Naive thymus-derived CD4-positive, alpha-beta T cell (primary cell): ENCODE measurements at places on chromosomes 12 and 14. TPM values are rescaled to one million over a fixed set of nuclear protein-coding genes. Genes with fewer than 3 reads are reported as not detected.

Gene GPX2
- polyA plus RNA-seq = not detected

DNA sequence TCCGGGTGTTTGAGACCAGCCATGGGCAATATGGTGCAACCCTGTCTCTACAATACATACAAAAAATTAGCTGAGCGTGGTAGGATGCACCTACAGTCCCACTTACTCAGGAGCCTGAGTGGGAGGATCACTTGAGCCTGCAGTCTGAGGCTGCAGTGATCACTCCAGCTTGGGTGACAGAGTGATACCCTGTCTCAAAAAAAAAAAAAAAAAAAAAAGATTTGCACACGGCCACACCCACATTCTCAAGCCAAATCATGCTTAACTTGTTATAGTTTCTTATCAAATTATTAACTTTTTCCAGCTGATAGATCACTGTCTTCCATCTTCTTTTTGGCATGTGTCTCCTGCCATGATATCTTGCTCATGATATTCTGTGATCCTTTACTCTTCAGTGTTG lies 6.8 kb downstream of the DRAM1 start:
- DNase-seq = no peak
- H3K27me3 ChIP-seq = no peaks in the 10 kb centered on the region
- no peaks in the 10 kb centered on the region for H3K4me1 ChIP-seq
- no peak overlapping the region for H3K4me3 ChIP-seq
- H3K27ac ChIP-seq = no peak overlapping the region

DNA sequence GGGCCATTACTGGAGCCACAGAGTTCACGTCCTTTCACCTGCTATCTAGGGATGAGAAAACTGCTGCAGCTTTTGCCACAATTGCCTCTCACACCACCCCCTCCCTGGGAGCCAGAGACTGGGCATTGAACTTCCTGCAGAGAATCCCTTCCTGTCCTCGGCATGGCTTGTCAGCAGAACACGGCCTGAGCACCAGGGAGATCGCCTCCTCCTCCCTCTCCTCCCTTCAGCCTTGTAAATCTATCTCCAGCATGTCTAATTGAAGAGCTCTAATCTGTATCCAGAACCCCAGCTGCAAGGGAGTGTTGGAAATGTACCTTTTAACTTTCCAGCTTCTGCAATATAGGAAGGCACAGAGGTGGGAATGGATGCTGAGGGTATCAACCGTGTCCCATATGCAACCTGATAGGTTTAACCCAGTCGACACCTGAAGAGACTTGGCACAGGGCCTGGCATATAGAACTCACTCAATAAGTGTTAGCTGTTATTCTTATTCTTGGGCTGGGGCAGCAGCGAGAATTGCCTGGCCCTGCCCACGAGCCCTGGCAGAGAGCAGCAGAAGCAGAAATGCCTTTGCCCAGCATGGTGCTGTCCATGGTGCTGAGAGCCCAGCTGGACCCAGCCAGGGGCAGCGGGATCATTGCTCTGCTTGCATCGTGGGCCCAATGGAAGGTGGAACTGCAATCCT lies 26.8 kb downstream of the TMEM63C start:
- DNase-seq = no peak
- H3K27me3 ChIP-seq = no peaks in the 10 kb centered on the region
- no peak overlapping the region for H3K4me3 ChIP-seq
- H3K4me1 ChIP-seq = no peaks in the 10 kb centered on the region
- H3K36me3 ChIP-seq = no peaks in the 10 kb centered on the region
- no peak overlapping the region for H3K27ac ChIP-seq

Gene WBP11
- 61.2 TPM for polyA plus RNA-seq

DNA sequence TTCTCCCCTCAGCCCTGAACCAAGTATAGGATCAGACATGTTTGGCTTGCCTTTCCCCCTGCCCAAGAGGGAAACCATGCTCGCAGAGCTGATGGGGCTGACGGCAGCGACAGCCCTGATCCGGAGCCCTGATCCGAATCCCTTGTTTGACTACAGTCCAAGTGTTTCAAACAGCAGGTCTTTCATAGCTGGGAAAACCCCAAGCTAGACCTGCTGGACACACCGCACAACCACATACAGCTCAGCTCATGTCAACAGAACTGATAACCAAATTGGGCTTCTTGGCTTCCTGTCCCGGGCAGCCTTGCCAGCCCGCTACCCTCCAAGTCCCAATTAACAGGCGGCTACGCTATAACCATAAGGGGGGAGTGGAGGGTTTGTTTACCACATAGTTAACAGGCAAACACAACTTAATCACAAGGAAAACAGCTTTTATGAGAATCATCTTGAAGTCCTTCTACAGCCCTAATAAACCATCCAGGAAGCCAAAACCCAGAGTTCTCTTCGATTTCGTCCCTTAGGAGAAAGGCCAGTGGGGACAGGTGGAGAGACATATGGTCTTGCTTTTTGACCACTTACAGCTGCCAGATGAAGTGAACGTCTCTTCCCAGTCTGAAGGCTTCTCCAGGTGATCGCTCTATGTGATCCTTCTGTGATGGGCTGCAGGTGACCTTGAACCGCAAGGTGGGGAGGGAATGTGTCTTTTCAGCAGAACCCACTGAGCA lies 64.5 kb upstream of the MANSC4 start:
- no peak overlapping the region for H3K4me3 ChIP-seq
- no peaks in the 10 kb centered on the region for H3K27me3 ChIP-seq
- no peak for DNase-seq
- H3K36me3 ChIP-seq = no peaks in the 10 kb centered on the region
- no peak overlapping the region for H3K27ac ChIP-seq
- no peaks in the 10 kb centered on the region for H3K4me1 ChIP-seq

DNA sequence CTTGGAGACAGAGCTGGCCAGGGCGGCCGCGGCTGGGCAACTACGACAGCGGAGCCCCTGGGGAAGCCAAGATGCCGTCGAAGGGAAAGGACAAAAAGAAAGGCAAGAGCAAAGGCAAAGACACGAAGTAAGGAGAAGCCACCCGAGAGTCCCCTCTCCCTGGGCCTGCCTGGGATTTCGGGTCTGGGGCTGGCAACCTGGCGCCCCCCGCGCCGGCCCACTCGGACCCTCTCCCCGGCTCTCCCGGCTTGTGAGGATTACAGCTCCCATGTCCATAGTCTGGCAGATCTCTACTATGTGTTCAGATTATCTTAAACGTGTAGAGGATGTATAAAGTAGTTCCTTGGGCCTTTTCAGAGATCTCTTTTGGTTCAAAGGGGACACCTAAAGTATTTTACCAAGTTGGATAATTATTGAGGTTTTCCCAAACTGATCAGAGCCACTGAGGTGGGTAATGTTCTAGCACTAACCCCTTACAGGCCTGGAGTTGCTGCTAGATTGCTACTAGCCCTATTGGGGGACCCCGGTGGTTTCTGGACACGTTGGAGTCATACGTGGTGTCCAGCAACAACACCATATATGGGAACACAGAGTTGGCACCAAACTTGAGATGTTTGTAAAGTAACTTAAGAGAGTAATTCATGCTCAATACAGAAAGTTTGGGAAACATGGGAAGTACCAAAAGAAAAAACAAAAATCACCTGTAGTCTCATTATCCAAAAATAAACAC lies 424 bp downstream of the BBOF1 start:
- no peak for DNase-seq
- H3K36me3 ChIP-seq = peaks cover 5% of the 10 kb centered on the region
- no peaks in the 10 kb centered on the region for H3K27me3 ChIP-seq
- peak overlapping the region; percentile 91 for H3K27ac ChIP-seq
- peaks cover 10% of the 10 kb centered on the region for H3K4me1 ChIP-seq

Gene RASSF8
- polyA plus RNA-seq = not detected

DNA sequence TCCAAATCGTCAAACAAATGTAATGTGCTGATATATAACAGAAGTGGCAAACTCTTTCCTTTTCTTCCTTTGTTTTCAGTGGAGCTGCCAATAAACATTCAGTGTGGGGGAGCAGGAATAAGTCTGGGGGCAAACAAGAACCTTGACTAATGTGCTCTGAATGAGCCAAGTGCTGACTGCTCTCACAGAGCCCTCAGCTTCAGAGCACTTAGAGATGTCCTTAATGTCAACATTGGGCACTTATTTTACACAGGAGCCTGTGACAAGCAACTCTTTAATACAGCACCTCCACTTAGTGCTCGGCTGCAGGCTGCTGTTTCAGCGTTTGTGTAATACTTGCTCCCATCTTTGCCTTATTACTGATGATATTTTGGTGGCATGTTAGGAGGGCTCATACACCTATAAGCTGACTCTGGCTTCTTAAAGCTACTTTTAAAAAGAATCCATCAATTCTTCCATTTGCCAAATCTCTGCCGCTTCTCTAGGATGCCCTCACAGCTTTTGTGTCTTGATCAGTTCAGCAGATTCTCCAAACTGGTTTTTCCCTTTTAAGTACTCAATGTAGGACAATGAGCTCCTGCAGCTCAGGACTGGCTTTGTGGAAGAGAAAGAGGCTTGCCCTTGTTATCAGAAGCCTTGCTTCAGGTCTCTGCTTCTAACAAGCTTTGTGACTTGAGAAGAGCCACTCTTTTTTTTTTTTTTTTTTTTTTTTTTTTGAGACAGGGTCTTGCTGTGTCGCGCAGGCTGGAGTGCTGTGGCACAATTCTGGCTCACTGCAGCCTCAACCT lies 206.6 kb downstream of the MON2 start:
- no peaks in the 10 kb centered on the region for H3K27me3 ChIP-seq
- no peak overlapping the region for H3K4me3 ChIP-seq
- no peaks in the 10 kb centered on the region for H3K4me1 ChIP-seq
- no peak for DNase-seq
- no peak overlapping the region for H3K27ac ChIP-seq
- no peaks in the 10 kb centered on the region for H3K36me3 ChIP-seq

DNA sequence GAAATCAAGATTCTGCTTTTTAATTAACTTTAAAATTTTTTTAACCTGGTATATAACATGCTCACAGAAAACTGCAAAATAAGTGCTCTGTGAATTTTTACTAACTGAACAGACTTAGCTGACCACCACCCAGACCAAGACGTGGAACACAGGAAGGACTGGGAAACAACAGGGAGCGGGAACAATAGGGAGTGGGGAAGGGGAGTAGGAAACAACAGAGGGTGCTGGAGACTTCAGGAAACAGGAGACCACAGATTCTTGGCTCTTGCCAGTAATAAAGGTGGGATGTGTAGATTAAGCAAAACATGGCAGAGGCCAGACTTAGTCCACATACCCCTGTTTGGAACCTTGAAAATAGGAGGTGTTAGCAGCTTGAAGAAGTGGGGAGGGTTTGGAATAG lies 51.4 kb upstream of the TMCC3 start:
- no peaks in the 10 kb centered on the region for H3K36me3 ChIP-seq
- no peak overlapping the region for H3K27ac ChIP-seq
- H3K27me3 ChIP-seq = no peaks in the 10 kb centered on the region
- H3K4me1 ChIP-seq = no peaks in the 10 kb centered on the region
- H3K4me3 ChIP-seq = no peak overlapping the region
- DNase-seq = no peak

DNA sequence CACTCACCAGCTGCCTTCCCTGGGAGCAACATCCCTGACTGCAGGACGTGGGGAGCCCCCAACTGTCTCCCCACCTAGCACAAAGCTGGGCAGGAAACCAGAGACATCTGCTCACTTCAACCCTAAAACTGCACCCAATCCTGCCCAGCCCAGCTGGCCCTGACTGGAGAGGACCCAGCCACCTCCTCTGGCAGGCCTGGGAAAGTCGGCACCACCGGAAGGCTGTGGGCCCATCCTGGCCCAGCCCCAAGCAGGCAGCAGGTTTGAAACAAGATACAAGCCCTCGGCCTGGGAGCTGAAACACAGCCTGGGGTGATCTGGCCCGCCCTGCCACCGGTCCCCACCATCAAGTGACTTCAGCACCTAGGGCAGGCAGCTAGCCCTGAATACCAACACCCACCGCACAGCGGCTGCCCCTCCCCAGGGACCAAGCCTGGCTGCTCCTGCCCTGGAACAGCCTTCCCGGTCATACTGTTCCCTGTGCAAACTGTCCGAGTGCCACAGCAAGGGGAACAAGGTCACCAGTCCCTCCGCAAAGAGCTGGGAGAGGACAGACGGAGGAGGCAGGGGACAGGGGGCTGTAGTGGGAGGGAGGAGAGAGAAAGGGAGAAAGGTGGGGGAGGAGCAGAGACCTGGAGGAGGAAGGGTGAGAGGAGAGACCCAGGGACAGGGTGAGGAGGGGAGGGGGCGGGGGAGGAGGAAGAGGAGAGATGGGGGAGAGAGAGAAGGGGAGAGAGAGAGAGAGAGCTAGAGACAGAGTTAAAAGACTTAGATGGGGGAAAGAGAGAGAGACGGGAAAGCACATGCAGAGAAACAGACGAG lies 115.7 kb downstream of the RFLNA start:
- no peak overlapping the region for H3K4me3 ChIP-seq
- H3K27me3 ChIP-seq = no peaks in the 10 kb centered on the region
- no peak overlapping the region for H3K27ac ChIP-seq

- no peaks in the 10 kb centered on the region for H3K27me3 ChIP-seq
- no peak overlapping the region for H3K27ac ChIP-seq
- H3K36me3 ChIP-seq = no peaks in the 10 kb centered on the region
- DNase-seq = no peak
- H3K4me3 ChIP-seq = no peak overlapping the region
Observed at GRCh38 chr14:85464135-85464895, 65.6 kb upstream of the FLRT2 start.

Gene FAR2
- polyA plus RNA-seq = 1.3 TPM

DNA sequence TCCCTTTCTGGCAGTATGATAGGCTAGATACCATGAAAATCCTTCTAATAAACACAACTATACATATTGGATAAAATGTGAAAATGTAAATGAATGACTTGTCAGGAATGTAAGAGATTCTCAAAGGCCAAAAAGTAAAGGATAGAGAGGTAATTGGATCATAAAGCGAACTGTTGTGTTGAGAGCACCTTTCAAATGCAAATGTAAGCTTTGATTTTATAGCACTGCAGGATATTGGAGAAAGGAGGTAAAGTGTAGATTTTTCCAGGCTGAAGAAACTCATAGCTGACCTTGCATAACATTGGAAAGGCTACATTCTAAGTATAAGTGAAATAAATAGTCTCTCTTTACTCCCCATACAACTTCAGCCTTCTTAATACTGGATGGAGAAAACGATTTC lies 54.0 kb downstream of the PTPRB start:
- no peaks in the 10 kb centered on the region for H3K27me3 ChIP-seq
- no peaks in the 10 kb centered on the region for H3K4me1 ChIP-seq
- no peaks in the 10 kb centered on the region for H3K36me3 ChIP-seq
- no peak overlapping the region for H3K27ac ChIP-seq

DNA sequence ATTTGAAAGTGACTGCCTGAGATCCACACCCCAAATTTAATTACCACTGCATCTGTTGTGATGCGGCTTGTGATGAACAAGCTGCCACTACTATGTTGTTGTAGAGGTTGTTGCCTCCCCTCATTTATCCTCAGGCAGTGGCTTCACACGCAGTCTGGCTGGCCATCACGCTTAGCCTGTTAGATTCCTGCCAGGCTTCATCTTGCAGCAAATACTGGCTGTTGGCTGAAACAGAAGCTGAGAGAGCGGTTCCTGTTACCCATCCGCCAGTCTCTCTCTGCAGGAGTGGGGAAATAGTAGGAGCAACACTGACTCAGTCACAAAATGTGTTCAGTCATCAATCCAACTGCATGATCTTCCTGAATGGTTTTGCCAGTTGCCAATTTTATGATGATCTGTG lies 934.4 kb downstream of the FLRT2 start:
- no peaks in the 10 kb centered on the region for H3K27me3 ChIP-seq
- H3K4me1 ChIP-seq = no peaks in the 10 kb centered on the region
- no peak overlapping the region for H3K4me3 ChIP-seq
- no peaks in the 10 kb centered on the region for H3K36me3 ChIP-seq
- H3K27ac ChIP-seq = no peak overlapping the region
- DNase-seq = no peak

GRCh38 chr14:67837011-67837624 lies 17.5 kb downstream of the RAD51B start:
- H3K36me3 ChIP-seq = no peaks in the 10 kb centered on the region
- no peak for DNase-seq
- no peaks in the 10 kb centered on the region for H3K27me3 ChIP-seq

GRCh38 chr12:9872742-9873141 lies 3.6 kb upstream of the CLEC2B start:
- DNase-seq = no peak
- H3K4me3 ChIP-seq = no peak overlapping the region
- no peaks in the 10 kb centered on the region for H3K27me3 ChIP-seq
- no peaks in the 10 kb centered on the region for H3K36me3 ChIP-seq
- H3K27ac ChIP-seq = no peak overlapping the region

Gene CARMIL3
- not detected for polyA plus RNA-seq
